ENCODE measurements at places on chromosomes 11 and 22. TPM values are rescaled to one million over a fixed set of nuclear protein-coding genes. Genes with fewer than 3 reads are reported as not detected.

DNA sequence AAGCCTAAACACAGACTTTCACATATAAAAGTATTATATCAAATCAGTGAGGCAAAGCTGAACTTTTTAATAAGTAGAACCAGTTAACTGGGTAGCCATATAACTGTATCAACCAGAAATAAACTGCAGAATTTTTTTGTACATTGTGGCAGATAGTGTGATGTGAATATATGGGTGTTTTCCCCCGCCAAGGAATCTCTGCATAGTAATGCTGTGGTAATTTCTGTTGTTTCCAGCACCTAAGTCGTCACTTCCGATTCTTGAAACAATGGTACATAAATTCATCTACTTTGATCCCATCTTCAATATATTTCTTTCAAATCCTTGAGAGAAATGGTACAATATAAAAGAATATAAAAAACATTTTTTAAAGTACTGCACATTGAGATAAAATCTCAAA, 39.6 kb downstream of the NARS2 start:
- no peak overlapping the region for H3K27ac ChIP-seq
- DNase-seq, result no peak
- H3K36me3 ChIP-seq, result peaks cover 58% of the 10 kb centered on the region

GRCh38 chr11:131658952-131659351, 288.5 kb downstream of the NTM start:
- no peaks in the 10 kb centered on the region for H3K36me3 ChIP-seq
- H3K27ac ChIP-seq, result no peak overlapping the region
- H3K4me3 ChIP-seq, result no peak overlapping the region

GRCh38 chr22:37442135-37442534, 14.9 kb upstream of the ELFN2 start:
- DNase-seq, result no peak
- no peaks in the 10 kb centered on the region for H3K36me3 ChIP-seq
- H3K27ac ChIP-seq, result peak overlapping the region; percentile 18

DNA sequence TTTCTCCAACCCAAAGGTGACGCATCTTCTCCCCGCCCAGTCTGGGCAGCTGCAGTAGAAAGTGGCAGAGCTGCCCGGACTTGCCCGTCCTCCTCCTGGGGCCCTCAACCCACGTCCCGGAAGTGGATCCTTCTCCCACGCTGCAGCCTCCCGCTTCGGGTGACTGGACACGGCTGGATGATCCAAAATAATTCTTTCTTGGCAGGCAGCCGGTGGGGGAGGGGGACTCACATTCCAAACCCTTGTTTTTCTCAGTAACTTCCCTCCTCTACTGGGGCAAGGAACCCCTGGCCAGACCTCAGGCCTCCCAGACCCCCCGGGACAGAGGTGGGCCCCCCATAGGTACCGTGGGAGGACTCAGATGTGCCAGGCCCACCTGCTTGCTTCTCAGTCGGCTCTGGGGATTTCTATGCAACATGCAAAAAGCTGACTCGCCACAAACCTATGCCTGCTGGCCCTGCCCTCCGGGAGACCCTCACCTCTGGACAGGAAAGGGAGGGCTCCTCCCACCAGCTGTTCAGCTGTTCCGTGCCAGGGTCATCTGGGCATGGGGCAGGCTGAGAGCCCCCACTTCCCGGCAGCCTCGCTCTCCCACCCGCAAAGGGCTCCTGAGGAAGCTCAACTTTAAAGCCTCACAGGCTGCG, 1.4 kb downstream of the PLXNB2 start:
- H3K4me3 ChIP-seq, result peak overlapping the region; percentile 84
- H3K27me3 ChIP-seq, result no peaks in the 10 kb centered on the region

- H3K36me3 ChIP-seq, result peaks cover 4% of the 10 kb centered on the region
- DNase-seq, result no peak
- H3K27me3 ChIP-seq, result no peaks in the 10 kb centered on the region
- no peak overlapping the region for H3K27ac ChIP-seq
These were observed 796 bp downstream of the TIMP3 start for GRCh38 chr22:32802237-32802765.

DNA sequence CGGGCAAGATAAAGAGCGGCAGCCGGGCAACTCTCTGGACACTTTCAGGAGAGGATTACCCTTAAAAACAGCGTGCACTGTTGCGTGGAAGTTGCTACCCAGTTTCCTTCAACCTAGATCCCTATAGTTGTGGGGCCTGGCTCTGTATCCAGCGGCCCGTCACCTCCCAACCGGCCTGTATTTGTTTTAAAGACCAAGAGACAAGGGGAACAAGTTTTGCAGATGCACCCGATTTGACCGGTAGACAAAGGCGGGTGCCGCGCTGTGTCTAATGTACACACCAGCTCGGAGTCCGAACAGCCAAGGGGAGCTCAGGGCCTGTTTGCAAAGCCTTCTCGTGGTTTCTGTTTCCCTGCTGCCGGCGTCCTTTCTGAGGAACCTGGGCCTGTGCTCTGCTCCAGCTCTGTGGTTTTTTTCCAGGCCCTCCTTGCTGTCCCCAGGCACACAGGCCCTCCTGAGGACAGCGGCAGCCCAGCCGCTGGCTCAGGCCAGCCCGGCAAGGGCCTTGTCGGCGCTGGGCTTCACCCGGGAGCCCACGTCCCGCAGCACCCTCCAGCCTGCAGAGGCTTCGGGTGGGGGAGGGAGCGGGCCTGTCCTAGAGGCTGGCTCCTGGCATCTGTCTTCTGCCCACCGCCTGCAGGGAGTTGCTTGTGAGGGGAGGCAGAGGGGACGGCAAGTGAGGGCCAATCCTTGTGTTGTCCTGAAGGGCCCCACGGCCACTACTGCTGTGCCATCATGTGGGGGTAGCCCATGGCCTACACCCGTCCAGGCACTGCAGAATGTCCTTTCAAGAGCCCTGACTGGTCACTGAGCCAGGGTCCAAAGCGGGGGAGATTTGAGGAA, 1.4 kb downstream of the TBX1 start:
- DNase-seq, result peak; percentile 73
- H3K27ac ChIP-seq, result no peak overlapping the region
- H3K4me1 ChIP-seq, result no peaks in the 10 kb centered on the region
- no peak overlapping the region for H3K4me3 ChIP-seq
- H3K36me3 ChIP-seq, result no peaks in the 10 kb centered on the region

- peaks cover 12% of the 10 kb centered on the region for H3K27me3 ChIP-seq
- no peaks in the 10 kb centered on the region for H3K4me1 ChIP-seq
- DNase-seq, result no peak
- no peak overlapping the region for H3K4me3 ChIP-seq
- H3K36me3 ChIP-seq, result no peaks in the 10 kb centered on the region
These were observed 31.5 kb downstream of the CDKN1C start for GRCh38 chr11:2853997-2854560.

- DNase-seq, result no peak
- no peak overlapping the region for H3K27ac ChIP-seq
- no peak overlapping the region for H3K4me3 ChIP-seq
- no peaks in the 10 kb centered on the region for H3K36me3 ChIP-seq
- no peaks in the 10 kb centered on the region for H3K27me3 ChIP-seq
These were observed 2.9 kb upstream of the TTLL1 start for GRCh38 chr22:43092085-43092484.

- no peak for DNase-seq
- H3K27ac ChIP-seq, result no peak overlapping the region
- H3K4me1 ChIP-seq, result no peaks in the 10 kb centered on the region
- no peaks in the 10 kb centered on the region for H3K27me3 ChIP-seq
These were observed 32.0 kb downstream of the IGHMBP2 start for GRCh38 chr11:68935516-68936357.

- peak; percentile 40 for DNase-seq
- no peak overlapping the region for H3K4me3 ChIP-seq
- no peaks in the 10 kb centered on the region for H3K27me3 ChIP-seq
- peaks cover 6% of the 10 kb centered on the region for H3K4me1 ChIP-seq
- H3K36me3 ChIP-seq, result no peaks in the 10 kb centered on the region
These were observed 14.6 kb upstream of the CELSR1 start for GRCh38 chr22:46551996-46552395.

- no peaks in the 10 kb centered on the region for H3K27me3 ChIP-seq
- peak; percentile 68 for DNase-seq
- peak overlapping the region; percentile 80 for H3K4me3 ChIP-seq
- H3K27ac ChIP-seq, result peak overlapping the region; percentile 84
These were observed 668 bp downstream of the MADD start for GRCh38 chr11:47270331-47271271.

GRCh38 chr11:105148241-105148640, 8.7 kb upstream of the CARD18 start:
- H3K27ac ChIP-seq, result no peak overlapping the region
- no peaks in the 10 kb centered on the region for H3K4me1 ChIP-seq
- no peak for DNase-seq
- H3K36me3 ChIP-seq, result no peaks in the 10 kb centered on the region

- H3K4me1 ChIP-seq, result no peaks in the 10 kb centered on the region
- DNase-seq, result no peak
- H3K4me3 ChIP-seq, result no peak overlapping the region
- H3K27me3 ChIP-seq, result no peaks in the 10 kb centered on the region
- H3K36me3 ChIP-seq, result no peaks in the 10 kb centered on the region
These were observed 393.7 kb downstream of the ETS1 start for GRCh38 chr11:128193615-128194014.

GRCh38 chr22:43212434-43212952, 25.6 kb upstream of the TTLL12 start:
- no peak overlapping the region for H3K27ac ChIP-seq
- DNase-seq, result no peak
- no peaks in the 10 kb centered on the region for H3K36me3 ChIP-seq
- no peaks in the 10 kb centered on the region for H3K27me3 ChIP-seq
- no peak overlapping the region for H3K4me3 ChIP-seq
- H3K4me1 ChIP-seq, result peaks cover 6% of the 10 kb centered on the region

DNA sequence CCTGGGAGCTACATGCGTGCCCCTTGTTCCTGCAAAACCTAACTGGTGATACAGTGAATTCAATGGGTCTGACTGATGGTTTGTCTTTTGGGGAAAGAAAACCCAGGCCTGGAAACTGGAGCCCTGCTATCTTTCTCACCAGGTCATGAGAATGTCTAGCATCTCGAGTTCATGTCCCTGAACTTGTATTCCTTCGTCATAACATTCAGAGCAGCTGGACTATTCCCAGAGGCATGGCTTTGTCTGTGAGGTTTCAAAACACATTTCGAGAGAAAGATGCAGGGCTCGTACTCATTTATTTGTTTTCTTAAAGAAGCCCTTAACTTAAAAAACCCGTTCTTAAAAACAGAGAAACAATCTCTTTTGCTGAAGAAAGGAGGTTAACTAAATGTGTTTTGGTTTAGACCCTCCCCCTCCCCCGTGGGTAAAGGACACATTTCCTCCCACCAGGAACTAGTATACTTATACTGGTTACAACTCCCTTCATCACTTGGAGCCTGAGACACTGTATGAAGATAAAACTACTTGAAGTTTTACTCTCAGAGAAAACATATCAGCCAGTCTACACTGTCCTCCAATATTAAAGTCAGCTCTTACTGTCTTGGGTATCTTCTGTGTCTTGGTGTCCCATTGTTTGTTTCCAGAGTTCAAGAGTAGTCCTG, 43.2 kb downstream of the ME3 start:
- H3K27ac ChIP-seq, result no peak overlapping the region
- peaks cover 5% of the 10 kb centered on the region for H3K4me1 ChIP-seq
- no peaks in the 10 kb centered on the region for H3K36me3 ChIP-seq
- H3K4me3 ChIP-seq, result no peak overlapping the region
- no peak for DNase-seq

DNA sequence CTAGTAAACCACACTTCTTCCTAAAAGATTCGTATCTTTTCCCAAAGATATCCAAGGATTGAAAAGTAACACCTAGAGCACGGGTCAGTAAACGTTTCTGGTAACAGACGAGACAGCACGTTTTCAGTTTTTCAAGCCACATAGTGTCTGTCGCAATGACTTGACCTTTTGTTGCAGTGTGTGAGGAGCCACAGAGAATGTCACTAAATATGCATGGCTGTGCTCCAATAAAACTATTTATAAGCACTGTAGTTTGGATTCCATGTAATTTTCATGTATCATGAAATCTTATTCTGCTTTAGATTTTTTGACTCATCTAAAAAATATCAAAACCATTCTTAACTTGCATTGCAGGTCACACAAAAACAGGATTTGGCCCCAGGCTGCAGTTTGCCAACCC, 18.3 kb upstream of the MICAL3 start:
- H3K36me3 ChIP-seq, result no peaks in the 10 kb centered on the region
- DNase-seq, result no peak
- H3K27ac ChIP-seq, result no peak overlapping the region
- H3K4me3 ChIP-seq, result no peak overlapping the region
- no peaks in the 10 kb centered on the region for H3K27me3 ChIP-seq

- DNase-seq, result peak; percentile 86
- peaks cover 1% of the 10 kb centered on the region for H3K4me1 ChIP-seq
- no peak overlapping the region for H3K27ac ChIP-seq
- H3K4me3 ChIP-seq, result peak overlapping the region; percentile 80
These were observed 673 bp upstream of the SHANK2 start for GRCh38 chr11:71252770-71253730.

DNA sequence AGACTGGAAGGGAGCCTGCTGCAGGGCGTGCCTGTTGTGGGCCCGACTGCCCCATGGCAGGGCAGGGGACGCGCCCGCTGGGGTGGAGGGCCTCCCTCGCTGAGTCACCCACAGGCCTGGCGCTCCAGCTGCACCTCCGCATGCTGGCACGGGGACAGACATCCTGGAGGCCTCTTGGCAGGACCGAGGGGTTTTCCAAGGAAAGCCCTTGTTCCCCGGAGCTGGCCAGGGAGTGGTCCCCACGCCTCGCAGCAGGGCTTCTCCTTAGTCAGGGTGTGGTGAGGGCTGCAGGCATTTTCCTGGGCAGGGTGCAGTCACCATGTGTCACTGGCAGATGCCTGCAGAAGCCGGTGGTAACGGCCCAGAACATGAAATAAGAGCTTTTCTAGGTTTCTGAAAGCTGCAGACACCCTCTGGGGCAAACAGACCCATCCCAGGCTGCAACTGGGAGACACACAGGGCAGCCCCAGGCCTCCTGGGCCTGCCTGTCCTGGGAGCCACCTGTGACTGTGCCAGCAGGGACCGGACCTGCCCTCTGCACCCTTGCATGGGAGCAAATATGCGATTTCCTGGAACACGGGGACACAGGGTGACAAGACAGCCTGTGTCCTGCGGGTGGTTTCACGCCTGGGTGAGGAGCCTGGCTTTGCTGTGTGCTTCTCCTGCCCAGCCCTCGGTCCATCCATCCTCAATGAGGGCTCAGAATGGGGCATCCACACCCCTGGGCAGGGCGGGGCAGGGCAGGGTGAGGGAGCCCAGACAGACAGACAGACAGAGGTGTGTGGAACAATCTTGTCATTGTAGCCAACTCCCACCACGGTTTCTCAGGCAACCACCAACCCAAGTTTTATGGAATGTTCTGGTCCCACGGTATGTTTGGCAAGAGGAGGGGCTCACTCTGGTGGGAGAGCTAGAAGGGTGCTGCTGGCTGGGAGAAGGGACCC, 43.2 kb upstream of the FADD start:
- H3K4me3 ChIP-seq, result no peak overlapping the region
- H3K27ac ChIP-seq, result no peak overlapping the region
- DNase-seq, result no peak
- no peaks in the 10 kb centered on the region for H3K27me3 ChIP-seq
- no peaks in the 10 kb centered on the region for H3K4me1 ChIP-seq
- H3K36me3 ChIP-seq, result no peaks in the 10 kb centered on the region

Gene NPTXR
- total RNA-seq, result 2.5 TPM

Gene KCTD14
- 8.6 TPM for total RNA-seq

Gene MAPK1
- 82.1 TPM for total RNA-seq

Gene ZNF70
- 5.9 TPM for total RNA-seq

Gene CEND1
- total RNA-seq, result not detected

Gene OR5P2
- 3.8 TPM for total RNA-seq

Gene CEP164
- 26.1 TPM for total RNA-seq

Gene GLB1L2
- 8.4 TPM for total RNA-seq

Measured in endodermal cell (in vitro differentiated cells).